ENCODE measurements at places on chromosomes 12 and 14. TPM values are rescaled to one million over a fixed set of nuclear protein-coding genes. Genes with fewer than 3 reads are reported as not detected.

Gene ADCY6
- 35.9 TPM for polyA plus RNA-seq

Gene WSCD2
- polyA plus RNA-seq = 1.9 TPM

Gene RITA1
- polyA plus RNA-seq = 10.4 TPM

Gene SOAT2
- polyA plus RNA-seq = 0.11 TPM

Gene SIX4
- 21.9 TPM for polyA plus RNA-seq

DNA sequence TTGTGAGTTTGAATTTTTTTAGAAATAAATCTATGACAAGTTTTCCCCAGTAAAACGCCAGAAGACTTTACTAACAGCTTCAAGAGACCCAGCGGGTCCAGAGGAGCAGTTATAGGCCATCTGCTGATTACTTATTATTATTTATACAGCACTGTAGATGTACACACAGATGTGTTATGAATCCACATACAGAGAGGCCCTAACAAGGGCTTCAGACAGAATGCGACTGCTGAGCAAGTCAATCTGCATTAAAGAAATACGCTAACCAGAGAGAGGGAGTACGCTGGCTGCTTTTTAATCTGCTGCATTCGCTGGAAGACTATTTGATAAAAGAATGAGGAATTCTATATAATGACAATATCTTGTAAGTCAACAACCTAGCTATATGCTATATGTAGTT lies 32.5 kb downstream of the ATF7 start:
- DNase-seq = peak; percentile 41

DNA sequence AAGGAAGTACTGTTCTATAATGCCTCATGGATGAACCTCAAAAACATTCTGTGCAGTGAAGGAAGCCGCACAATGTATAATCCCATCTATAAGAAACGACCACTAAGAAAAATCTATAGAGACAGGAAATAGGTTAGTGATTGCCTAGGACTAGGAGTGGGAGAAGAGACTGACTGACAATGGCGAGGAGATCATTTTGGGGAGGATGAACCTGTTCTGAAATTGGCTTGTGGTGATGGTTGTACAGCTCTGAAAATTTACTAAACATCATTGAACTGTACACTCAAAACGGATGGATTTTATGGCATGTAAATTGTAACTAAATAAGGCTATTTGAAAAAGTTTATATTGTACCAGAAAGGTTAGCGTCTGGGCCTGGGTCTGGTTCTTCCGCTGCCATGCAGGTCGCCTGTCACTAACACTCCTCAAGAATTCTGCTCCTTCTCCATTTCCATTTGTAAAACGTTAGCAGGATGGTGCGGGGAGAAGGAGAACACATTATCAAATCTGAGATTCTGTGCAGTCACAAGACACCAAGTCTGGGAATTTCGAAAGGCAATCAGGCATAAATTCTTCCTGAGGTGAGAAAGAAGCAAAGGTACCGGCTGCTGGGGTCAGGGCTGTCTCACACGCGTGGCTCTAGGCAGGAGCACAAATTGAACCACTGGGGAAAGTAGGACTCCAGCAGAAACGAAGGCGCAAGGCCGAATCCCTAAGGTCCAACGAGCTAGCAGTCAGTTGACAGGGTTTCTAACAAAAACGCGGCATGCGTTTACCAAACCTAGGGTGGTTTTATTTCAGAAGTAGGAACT lies 845 bp upstream of the COCH start:
- no peak for DNase-seq

- no peak for DNase-seq
Measured at GRCh38 chr12:131441060-131441396, 269.9 kb upstream of the SFSWAP start.
